ENCODE measurements at places on chromosomes 2 and 18.

DNA sequence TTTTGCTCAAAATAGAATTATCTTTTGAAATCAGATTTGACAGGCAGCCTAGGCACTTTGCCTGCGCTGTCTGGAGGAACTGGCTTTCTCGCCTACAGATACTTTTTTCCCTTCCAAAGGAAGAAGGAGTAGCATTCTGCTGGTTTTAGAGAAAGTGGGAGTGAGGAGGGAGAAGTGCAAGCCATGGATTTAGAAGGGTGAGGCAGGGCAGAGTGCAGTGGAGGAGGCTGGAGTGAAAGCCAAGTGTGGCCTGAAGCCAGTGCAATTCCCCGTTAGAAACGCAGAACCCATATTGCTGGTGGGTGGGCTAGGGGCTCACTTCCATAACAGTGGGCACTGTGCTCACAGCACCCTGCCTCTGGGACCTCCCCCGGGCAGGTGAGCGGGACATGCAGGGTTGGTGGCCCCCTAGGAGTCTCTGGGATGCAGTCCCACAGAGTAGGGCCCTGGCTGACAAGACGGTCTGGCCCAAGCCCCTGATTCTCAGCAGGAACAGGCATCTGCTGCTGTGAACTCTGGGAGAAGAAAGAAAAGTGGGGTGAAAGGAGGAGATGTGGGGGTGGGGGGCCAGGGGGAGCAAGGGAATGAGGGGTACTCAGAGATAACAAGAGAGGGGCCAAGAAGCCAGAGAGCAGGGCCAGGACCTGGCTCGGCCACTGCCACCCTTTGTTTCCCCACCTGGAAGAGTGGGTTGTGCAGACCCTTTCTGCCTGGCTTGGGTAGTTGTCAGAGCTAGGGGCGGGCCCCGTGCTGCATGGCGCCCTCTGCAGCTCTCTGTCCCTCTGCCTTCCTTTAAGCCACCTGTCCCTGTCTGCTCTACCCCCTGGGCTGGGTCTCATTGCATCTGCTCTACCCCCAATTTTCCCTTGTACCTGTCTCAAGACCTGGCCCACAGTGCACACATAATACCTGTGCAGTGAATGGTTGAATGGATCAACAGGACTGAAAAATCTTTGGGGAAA lies 273.5 kb upstream of the HS6ST1 start:
- DNase-seq: no peak

DNA sequence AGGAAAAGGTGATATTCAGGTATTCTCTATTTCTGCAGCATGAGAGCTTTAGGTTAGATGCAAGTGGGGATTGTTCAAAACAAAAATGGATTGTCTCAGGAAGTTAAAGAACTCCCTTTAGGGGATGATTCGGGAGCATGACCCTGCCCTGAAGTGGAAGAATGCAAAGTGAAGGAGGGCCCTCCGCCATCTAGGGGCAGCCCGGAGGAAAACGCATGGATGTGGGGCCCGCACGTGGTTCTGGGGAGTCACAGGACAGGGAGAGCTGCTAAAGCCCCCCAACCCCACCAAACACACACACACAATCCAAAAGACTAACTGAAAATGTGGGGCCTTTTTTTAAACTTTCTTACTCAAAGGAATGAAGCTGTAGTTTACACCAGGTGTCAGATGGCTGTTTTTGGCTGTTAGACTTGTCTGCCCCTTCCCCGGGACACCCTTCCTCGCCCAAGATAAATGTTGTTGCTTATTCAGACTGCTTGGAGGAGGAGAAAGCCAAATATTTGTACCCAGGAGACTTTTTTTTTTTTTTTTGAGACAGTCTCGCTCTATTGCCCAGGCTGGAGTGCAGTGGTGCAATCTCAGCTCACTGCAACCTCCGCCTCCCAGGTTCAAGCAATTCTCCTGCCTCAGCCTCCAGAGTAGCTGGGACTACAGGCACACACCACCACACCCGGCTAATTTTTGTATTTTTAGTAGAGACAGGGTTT lies 78.8 kb downstream of the HNRNPLL start:
- DNase-seq: no peak

- peak; percentile 66 for DNase-seq
These were observed 62.6 kb downstream of the DNMT3A start for GRCh38 chr2:25279091-25279651.

DNA sequence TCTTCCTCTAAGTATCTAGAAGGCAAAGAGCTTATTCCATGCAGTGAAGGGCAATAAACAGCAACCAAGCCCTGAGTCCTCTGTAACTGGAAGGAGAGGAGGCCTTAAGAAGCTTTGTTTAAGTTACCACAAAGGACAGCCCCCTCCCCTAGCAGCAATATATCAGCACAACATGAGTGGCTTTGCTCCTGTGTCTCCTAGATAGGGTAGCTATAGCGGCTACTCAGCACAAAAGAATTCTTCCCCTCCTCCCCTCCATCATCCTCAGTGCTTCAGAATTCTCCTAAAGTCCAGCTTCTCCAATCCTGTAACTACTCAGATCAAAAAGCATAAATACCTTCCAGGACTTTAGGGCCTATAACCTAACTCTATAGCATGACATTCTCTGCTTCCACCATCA lies 16.5 kb downstream of the SUMO1 start:
- DNase-seq: no peak

- DNase-seq: no peak
These were observed 50.0 kb downstream of the NRP2 start for GRCh38 chr2:205732314-205732713.
